Cardiac muscle cell (in vitro differentiated cells and primary cell): ENCODE measurements at places on chromosomes 6 and 20. TPM values are rescaled to one million over a fixed set of nuclear protein-coding genes. Genes with fewer than 3 reads are reported as not detected.

FBXO9 gene
- total RNA-seq, result 69.9 and 87.0 TPM in 2 replicates

UBE3D gene
- 16.2 and 19.5 TPM in 2 replicates for total RNA-seq

SAMD3 gene
- not detected in 2 replicates for total RNA-seq

DNA sequence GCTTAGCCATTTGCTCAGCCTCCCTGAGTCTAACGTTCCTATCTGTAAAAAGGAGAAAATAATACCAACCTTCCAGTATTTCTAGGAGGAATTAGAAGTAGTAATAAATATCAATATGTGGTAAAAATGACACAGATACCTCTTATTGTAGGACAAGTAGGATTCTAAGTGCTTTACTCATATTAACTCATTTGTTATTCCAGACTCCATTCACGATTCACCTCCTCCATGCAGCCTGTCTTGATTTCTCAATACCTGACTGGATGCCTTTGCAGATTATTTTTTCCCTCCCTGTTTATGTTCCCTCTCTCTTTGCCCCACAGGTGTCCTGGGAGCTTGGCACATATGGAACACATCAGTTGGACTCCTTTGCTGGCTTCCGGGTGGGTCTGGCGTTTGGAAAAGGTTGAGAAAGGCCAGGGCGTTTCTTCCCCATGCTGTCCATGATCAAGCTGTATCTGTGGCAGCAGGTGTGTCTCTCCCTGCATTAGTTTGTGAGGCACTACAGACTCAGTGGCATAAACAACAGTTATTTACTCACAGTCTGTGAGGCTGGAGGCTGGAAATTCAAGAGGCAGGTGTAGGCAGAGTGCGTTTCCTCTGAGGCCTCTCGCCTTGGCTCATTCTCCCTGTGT is 10.7 kb upstream of the DUSP22 start:
- no peaks in the 10 kb centered on the region for H3K36me3 ChIP-seq
- H3K4me3 ChIP-seq, result no peak overlapping the region

- no peak for DNase-seq
- no peaks in the 10 kb centered on the region for H3K36me3 ChIP-seq
Measured at GRCh38 chr6:131117878-131118277, 17.4 kb upstream of the AKAP7 start.

DNA sequence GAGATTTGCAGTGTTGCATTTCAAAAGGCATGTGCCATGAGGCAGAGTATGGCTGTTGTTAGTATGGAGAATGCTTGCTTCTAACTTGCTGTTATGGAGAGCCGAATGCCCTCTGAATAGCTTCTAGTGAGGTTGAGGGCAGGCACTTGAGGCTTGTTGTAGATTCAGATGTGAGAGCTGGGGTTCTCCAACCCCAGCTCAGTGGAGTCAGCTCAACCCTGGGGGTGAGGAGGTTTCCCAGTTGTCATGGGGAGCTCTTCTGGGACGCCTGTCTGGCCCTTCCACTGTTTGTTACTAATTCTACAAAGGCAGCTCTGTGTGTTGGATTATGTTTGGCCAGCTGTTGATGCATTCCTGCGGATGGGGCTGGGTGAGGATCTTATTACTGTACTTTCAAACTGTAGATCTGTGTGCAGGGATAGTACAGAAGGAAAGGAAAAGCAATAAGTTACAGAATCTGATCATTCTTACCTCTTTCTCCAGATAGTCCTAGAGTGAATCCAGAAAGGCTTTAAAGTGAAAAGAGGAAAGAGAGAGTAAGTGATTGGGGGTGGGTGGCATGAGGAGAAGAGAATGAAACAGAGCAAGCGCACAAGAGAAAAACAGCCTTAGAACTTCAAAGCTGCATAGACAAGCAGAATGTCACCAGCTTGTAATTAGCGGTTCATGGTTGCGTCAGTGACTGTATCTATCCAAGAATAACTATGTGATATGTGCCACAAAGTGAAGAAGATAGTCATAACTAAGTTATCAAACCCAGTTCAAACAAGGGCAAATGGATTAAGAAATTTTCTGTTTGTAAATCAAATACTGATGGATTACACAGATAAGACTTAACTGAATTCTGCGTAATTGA is 148.7 kb downstream of the PRL start:
- no peak overlapping the region for H3K4me3 ChIP-seq
- no peaks in the 10 kb centered on the region for H3K27me3 ChIP-seq
- peaks cover 23% of the 10 kb centered on the region for H3K4me1 ChIP-seq

GRCh38 chr6:1416191-1416760 is 26.9 kb downstream of the FOXF2 start:
- H3K27me3 ChIP-seq, result no peaks in the 10 kb centered on the region
- H3K27ac ChIP-seq, result no peak overlapping the region
- H3K36me3 ChIP-seq, result no peaks in the 10 kb centered on the region
- H3K4me3 ChIP-seq, result no peak overlapping the region

DNA sequence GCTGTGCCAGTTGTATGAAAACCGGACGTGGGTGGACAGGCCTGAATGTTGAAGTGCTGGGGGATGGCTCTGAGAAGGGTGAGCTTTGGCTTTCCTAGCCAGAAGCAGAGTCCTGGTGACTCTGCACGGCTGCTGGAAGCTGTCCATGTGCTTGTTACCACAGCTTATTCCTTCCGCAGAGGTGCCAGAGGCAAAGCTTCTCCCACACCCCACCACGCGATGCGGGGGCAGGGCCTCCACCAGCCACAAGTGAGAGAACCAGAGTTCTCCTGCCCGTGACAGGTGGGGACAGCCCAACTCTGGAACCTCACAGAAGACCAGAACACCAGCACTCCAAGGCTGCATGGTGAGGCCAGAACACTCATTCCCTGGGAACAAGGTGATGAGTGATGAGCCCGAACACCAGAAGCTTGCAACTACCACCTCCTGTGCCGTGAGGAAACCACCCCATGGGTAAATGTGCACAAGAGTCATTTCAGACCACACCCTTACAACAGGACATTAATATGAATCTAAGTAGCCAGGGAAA is 36.7 kb downstream of the JAG1 start:
- H3K4me3 ChIP-seq, result no peak overlapping the region
- H3K36me3 ChIP-seq, result peaks cover 34% of the 10 kb centered on the region
- no peaks in the 10 kb centered on the region for H3K4me1 ChIP-seq
- H3K27me3 ChIP-seq, result no peaks in the 10 kb centered on the region
- no peak for DNase-seq
- H3K27ac ChIP-seq, result peak overlapping the region; percentile 20

DNA sequence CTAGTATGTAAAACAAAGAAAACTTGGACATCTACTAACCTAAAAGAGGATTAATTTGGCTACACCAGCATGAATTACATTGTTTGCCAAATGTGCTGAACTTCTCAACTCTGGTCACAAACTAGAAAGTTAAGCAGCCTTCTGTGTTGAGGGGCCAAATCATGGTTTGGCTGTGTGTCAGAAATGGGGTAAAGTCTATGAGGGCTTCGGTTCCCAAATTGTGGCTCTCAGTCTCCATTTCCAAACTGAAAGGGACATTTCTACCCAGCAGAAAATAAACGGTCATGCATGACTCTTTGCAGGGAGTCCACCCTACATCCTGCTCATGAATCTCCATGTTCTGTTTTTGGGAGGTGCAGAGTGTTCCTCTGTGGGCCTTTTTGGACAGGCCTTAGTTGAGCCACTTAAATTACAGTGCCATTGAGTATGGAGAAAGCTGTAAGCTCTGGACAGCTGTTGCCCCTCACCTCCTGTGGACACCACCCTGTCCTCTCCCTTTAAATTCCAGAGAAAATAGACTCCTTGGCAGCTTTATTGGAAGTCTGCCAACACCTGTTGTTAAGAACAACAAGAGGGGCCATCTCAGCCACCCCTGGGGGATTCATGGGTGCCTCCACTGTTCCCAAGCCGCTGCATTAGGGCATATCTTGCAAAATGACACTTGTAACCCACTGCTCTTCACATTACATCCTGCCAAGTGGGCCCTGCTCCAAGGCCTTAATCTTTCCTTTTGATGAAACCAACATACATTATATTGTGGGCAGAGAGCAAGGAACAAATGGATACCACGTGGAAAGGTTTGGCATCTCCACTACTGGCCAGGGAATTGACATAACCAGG is 27.5 kb upstream of the SNRPC start:
- no peak overlapping the region for H3K4me3 ChIP-seq
- H3K27me3 ChIP-seq, result no peaks in the 10 kb centered on the region
- no peak overlapping the region for H3K27ac ChIP-seq
- no peaks in the 10 kb centered on the region for H3K4me1 ChIP-seq
- peak; percentile 21 for DNase-seq
- H3K36me3 ChIP-seq, result no peaks in the 10 kb centered on the region

- H3K4me3 ChIP-seq, result no peak overlapping the region
- peak overlapping the region; percentile 96 for H3K27ac ChIP-seq
- H3K27me3 ChIP-seq, result no peaks in the 10 kb centered on the region
- DNase-seq, result peak; percentile 23
- H3K36me3 ChIP-seq, result no peaks in the 10 kb centered on the region
- peaks cover 55% of the 10 kb centered on the region for H3K4me1 ChIP-seq
Measured at GRCh38 chr6:20117474-20117873, 94.8 kb downstream of the MBOAT1 start.

GRCh38 chr6:136324686-136325380 is 35.2 kb upstream of the BCLAF1 start:
- H3K36me3 ChIP-seq, result no peaks in the 10 kb centered on the region
- H3K27me3 ChIP-seq, result no peaks in the 10 kb centered on the region
- no peak overlapping the region for H3K27ac ChIP-seq
- H3K4me3 ChIP-seq, result no peak overlapping the region
- H3K4me1 ChIP-seq, result peaks cover 8% of the 10 kb centered on the region

GRCh38 chr20:19308146-19308545 is 95.7 kb downstream of the SLC24A3 start:
- no peaks in the 10 kb centered on the region for H3K27me3 ChIP-seq
- no peak for DNase-seq
- H3K4me3 ChIP-seq, result no peak overlapping the region
- H3K27ac ChIP-seq, result no peak overlapping the region
- no peaks in the 10 kb centered on the region for H3K4me1 ChIP-seq
- H3K36me3 ChIP-seq, result no peaks in the 10 kb centered on the region

GRCh38 chr6:36550473-36551000 is 3.3 kb upstream of the STK38 start:
- H3K36me3 ChIP-seq, result no peaks in the 10 kb centered on the region
- H3K27ac ChIP-seq, result no peak overlapping the region
- H3K4me3 ChIP-seq, result no peak overlapping the region
- H3K4me1 ChIP-seq, result peaks cover 13% of the 10 kb centered on the region
- no peak for DNase-seq

DNA sequence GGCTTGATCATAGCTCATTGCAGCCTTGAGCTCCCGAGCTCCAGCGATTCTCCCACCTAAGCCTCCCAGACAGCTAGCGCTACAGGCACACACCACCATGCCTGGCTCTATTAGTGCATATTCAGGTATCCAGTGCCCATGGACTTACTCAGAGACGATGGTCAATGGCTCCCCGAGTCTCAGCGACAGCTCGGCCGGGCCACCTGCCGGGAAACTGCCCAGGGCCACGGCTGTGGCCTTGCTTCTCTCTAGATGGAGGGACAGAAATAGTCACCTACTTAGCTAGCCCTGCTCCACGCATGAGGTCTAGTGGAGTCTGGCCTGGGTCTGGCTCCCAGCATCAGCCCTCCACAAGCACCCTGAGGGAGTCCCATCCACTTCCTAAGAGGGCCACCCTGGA is 11.7 kb downstream of the SLA2 start:
- H3K27me3 ChIP-seq, result no peaks in the 10 kb centered on the region
- H3K27ac ChIP-seq, result no peak overlapping the region
- H3K4me1 ChIP-seq, result no peaks in the 10 kb centered on the region
- no peak for DNase-seq

DNA sequence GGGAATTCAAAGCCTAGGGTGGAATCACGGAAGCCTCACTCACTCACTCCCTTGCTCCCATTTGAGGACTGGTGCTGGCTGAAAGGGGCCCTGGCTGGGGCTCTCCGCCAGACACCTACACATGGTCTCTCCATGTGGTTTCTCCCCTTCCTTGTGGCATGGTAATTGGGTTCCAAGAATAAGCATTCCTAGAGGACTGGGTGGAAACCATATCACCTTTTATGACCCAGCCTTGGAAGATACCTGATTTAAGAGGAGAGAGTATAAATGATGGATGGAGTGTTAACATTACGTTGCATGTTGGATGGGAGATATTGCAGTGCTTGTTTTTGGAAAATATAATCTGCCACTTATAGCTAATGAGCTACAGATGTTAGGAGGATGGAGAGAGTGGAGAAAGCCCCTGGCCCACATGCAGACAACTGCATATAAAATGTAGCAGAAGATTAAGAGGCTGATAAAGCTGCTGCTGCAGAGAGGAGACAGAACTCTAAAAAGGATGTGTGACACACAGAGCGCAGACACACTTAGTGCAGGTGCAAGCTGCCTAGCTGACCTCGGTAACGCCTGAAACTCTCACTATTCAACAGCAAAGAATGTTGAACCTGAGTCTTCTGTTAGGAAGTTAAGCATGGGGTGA is 23.3 kb upstream of the CDKN1A start:
- H3K27me3 ChIP-seq, result no peaks in the 10 kb centered on the region
- no peak for DNase-seq
- H3K4me1 ChIP-seq, result peaks cover 12% of the 10 kb centered on the region
- no peaks in the 10 kb centered on the region for H3K36me3 ChIP-seq
- no peak overlapping the region for H3K27ac ChIP-seq

GRCh38 chr6:25359891-25360290 is 80.7 kb downstream of the CARMIL1 start:
- H3K27ac ChIP-seq, result peak overlapping the region; percentile 85
- H3K4me1 ChIP-seq, result peaks cover 36% of the 10 kb centered on the region
- no peaks in the 10 kb centered on the region for H3K27me3 ChIP-seq
- DNase-seq, result no peak
- no peak overlapping the region for H3K4me3 ChIP-seq
- H3K36me3 ChIP-seq, result no peaks in the 10 kb centered on the region

DNA sequence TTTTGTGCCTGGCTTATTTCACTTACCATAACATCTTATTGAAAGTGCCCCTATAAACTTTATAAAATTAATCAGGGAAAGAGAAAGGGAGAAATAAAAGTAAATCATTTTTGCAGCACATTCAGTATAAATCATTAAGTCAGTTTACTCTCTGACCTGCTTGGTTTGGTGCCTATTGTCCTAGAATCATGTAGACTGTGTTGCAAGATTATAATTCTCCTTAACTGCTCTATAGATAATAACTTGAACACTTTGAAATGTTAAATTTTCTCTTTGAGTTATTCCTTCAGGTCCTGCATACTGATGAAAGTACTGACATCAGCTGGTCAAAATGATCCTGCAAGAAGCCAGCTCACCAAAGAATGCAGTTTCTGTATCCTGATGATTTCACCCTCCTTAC is 969.6 kb upstream of the GJE1 start:
- DNase-seq, result no peak
- no peak overlapping the region for H3K27ac ChIP-seq
- no peaks in the 10 kb centered on the region for H3K27me3 ChIP-seq

GRCh38 chr6:31462026-31462963 is 35.6 kb upstream of the MICB start:
- no peak overlapping the region for H3K27ac ChIP-seq
- no peaks in the 10 kb centered on the region for H3K4me1 ChIP-seq
- no peaks in the 10 kb centered on the region for H3K36me3 ChIP-seq
- peaks cover 19% of the 10 kb centered on the region for H3K27me3 ChIP-seq
- no peak for DNase-seq

DNA sequence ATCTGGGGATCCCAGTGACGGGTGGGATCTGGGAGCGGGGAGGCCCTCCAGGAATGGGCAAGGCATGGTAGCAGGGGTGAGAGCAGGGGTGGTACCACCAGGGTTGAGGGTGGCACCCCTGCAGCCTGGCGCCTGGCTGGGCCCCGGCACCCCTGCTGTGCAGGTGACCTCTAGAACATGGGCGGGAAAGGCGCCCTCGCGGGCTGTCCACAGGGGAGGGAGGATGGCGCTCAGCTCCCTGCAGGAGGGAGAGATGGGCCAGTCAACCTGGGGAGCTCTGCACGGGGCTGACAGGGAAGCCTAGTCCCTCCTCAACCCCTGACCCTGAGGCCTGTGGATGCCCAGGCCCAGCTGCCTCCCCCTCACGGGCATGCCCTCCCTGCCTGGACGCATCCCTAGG is 61.6 kb upstream of the SLCO4A1 start:
- no peaks in the 10 kb centered on the region for H3K36me3 ChIP-seq
- H3K4me1 ChIP-seq, result no peaks in the 10 kb centered on the region
- no peak overlapping the region for H3K4me3 ChIP-seq
- no peak overlapping the region for H3K27ac ChIP-seq
- DNase-seq, result no peak
- no peaks in the 10 kb centered on the region for H3K27me3 ChIP-seq
